ENCODE measurements at places on chromosomes 4 and X. TPM values are rescaled to one million over a fixed set of nuclear protein-coding genes. Genes with fewer than 3 reads are reported as not detected.

GRCh38 chrX:150983521-150984168 is 510 bp downstream of the HMGB3 start:
- no peak for DNase-seq

DNA sequence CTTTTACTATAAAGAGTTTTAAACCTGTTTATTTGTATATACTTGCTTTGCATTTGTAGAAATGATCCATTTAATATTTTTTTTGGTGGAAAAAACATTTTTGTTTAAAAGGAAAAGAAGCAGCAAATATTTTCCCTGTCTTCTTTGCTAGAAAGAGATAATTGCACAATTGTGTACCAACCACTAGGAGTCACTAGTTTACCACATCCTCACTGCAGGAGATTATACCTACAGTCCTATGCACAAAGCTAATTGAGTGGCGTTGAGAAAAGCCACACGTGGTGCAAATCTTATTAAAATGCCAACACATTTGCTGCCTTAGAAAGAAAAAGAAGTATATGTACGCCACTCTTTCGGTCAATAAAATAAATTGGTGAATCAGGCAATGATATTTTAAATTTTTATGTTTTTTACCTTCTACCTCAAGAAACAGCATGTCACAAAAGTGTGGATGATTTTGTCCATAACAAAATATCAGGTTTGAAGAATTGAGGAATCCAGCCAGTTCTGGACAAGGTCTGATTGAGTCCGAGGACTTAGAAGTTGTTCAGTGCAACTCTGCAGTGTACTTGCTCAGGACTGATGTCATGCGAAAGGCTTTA is 102.9 kb downstream of the GRXCR1 start:
- DNase-seq: no peak

DNA sequence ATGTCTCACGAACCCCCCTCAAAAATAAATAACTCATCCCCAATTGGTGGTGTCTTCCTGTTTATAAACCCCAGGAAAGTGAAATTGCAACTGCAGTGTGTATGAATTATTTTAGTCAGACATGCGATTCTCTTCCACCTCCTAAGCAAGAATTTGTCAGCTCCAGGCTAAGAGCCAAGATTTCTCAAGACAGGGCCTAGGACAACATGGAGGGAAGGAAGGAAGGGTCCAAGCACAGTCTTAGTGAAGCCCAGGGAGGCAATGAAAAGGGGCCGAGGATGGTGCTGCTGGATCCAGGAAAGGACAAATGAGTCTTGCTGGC is 20.0 kb downstream of the SH3KBP1 start:
- DNase-seq: no peak

DNA sequence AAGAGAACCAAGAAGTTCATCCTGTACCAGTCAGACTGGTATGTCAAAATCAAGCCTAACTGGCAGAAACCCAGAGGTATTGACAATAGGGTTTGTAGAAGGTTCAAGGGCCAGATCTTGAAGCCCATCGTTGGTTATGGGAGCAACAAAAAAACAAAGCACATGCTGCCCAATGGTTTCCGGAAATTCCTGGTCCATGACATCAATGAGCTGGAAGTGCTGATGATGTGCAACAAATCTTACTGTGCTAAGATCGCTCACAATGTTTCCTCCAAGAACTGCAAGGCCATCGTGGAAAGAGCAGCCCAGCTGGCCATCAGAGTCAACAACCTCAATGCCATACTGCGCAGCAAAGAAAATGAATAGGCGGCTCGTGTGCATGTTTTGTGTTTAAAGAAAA is 172.7 kb upstream of the MED14 start:
- DNase-seq: no peak

DNA sequence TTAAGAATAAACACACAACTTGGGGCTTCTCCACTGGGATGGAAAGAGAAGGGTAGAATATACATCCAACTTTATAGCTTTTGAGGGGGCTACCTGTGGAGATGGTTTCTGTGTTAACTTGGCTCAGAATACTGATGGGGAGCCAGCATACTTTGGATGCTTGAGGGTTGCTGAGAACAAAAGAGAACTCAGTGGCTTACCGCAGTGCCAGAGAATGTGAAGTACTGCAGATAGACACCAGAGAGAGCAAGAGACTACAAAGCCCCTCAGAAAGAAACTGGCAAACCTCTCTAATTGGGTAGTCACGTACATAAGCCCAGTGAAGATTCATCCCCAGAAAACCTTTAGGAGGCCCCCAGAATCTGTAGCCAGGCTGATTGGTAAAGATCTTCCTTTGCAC is 214.4 kb downstream of the DCHS2 start:
- no peak for DNase-seq

DNA sequence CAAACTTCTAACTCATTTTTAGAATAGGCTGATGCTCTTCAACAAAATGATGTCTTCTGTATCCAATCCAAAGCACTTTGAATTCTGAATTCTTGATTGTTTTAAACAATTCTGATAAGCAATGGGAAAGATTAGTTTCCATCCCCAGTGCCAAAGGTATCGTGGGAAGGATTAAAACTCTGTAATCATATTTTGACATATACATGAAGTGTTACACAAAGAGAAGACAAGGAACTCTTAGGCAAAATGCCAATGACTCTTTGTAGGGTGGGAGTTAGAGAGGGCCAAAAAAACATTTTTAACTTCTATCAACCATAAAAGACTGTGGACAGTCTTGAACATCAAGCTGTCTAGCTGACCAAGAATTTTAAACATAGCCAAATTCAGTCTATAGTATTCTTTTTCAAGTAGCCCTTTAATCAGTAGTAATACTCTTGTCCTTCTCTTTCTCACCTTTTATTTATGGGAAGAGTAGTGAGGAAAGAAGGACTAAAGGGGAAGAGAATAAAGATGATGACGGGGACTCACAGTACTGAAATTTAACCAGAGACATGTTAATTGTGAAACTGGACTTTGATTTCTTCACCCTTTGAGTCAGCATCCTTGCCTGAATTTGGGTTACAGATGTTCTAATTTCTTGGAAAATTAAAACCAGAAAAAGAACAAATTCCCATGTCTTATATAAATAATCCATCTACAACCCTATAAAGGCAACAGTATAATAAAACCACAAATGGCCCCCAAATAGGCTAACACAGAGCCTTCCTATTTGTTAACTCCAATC is 51.8 kb upstream of the VEGFD start:
- no peak for DNase-seq

DNA sequence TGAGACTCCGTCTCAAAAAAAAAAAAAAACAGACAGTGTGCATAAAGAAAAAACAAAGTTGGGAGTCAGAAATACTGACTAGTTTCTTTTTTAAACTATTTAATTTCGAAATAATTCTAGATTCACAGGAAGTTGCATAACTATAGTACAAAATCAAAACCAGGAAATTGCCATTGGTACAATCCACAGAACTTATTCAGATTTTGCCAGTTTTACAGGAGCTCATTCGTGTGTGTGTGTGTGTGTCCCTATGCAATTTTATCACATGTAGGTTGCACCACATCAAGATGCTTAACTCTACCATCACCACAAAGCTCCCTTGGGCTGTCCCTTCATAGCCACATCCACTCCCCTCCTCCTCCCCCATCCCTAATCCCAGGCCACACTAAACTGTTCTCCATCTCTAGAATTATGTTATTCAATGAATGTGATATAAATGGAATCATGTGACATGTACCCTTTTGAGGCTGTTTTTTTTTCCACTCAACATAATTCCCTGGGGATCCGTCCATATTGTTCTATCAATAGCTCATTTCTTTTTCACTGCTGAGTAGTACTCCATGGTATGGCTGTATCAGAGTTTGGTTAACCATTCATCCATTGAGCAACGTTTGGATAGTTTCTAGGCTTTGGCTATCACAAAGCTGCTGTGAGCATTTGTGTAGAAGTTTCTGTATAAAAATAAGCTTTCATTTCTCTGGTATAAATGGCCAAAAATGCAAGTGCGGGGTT is 16.3 kb upstream of the DDX3X start:
- DNase-seq: no peak

- no peak for DNase-seq
These were observed 41.0 kb downstream of the MTNR1A start for GRCh38 chr4:186514271-186514950.

- DNase-seq: no peak
These were observed 51.5 kb upstream of the RAP2C start for GRCh38 chrX:132270699-132271098.

DNA sequence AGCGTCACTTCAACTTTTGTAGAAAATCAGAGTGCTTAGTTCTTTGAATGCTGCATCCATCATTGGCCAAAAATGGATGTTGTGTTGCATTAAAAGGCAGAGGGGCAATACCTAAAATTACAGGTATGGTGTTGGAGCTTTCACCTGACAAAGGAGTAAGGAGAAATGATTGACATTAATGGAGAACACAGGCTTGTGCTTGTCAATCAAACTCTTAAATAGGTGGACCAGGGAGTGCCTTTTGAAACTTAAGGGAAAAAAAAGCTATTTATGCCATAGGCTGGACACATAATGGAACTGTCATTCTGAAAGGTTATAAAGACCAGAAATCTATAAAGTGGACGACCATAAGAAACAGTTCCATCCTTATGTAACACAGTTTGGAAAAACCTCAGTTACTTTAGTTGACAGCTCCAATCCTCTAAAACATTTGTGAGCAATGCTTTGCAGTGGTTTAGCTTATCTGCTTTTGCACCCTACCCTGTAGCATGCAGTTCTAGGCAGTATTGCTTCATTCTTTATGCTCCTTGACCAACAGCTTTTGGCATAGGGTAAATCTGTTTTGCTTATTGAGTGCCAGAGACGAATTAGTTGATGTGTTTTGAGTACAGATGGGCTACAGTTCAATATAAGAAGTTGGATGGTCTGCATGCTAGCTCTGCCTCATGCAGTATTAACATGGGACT is 2.4 kb downstream of the HADH start:
- DNase-seq: no peak

GRCh38 chr4:100288811-100289529 is 98.7 kb upstream of the DDIT4L start:
- DNase-seq: no peak

GRCh38 chrX:153321381-153322124 is at the start of gene PNMA6F:
Gene PNMA6F, minus strand, starts transcription at chrX:153321767. Its CDS starts 1,093 bp downstream, at chrX:153320674.
- no peak for DNase-seq

ARSD gene
- total RNA-seq: 23.3 TPM

MBNL3 gene
- total RNA-seq: 6.0 TPM

BANK1 gene
- 1.5 TPM for total RNA-seq

RNF175 gene
- total RNA-seq: not detected

GC gene
- total RNA-seq: not detected

RTL3 gene
- 6.9 TPM for total RNA-seq

FGD1 gene
- 7.2 TPM for total RNA-seq

RAP2C gene
- 24.7 TPM for total RNA-seq
